Brain microvascular endothelial cell (primary cell): ENCODE measurements at places on chromosomes 1 and 21.

DNA sequence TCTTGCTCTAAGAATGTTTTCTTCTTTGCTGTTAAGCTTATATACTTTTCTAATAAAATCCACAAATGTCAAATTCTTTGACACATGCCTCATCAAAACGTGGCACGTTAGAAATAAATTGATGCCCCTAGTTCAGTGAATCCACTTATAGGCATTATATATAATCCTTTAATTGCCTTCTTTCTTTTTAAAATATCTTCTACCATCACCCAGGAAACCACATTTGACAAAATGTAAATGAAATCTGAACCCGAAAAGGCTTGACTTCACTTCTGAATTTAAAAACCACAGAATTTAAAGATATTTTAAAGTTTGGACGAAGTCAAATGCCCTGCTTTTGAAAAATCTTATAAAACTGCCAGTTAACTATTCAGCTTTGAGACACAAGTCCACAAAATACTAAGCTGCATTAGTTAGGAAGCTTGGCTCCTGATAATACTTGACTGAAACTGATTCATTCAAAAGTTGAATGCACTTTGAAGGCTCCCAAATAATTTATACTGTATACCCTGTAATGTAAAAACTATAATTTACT is 22.4 kb upstream of the KIFAP3 start:
- DNase-seq: no peak

- DNase-seq: no peak
Observed at GRCh38 chr1:228156941-228157728, 7.4 kb downstream of the GJC2 start.

DNA sequence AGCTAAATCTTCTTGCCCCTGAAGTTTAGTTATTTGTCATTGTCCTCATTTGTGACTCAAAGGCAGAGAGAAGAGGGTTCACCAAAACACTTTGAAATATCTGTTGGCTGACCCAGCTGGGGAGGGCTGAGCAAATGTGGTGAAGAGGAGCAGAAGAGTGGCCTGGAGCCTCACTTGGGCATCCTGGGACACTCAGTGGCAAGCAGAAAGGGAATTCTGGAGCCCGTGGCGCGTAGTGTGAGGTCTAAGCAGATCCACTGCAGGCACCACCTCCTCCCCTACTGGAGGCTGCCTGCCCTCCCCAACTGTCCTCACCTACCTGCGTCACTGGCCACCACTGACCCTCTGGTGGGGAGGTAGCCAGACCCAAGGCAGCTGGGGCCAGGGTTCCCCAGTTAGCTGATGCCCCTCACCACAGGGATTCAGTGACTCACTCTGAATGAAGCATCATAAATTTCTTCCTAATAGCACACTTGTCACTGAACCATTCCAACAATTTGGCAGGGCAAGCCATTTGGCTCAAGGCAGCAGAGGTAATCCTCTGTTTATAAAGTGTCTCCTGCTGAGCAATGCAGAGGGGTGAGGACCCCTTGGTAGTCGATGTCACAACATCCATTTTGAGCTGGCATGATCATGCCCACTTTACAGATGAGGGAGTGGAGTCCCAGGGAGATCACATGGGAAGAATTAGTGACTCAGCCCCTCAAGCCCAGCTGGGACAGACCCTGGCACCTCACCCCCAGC is 80.3 kb downstream of the NENF start:
- peak; percentile 45 for DNase-seq

- peak; percentile 48 for DNase-seq
Observed at GRCh38 chr1:119010201-119010600, 22.1 kb upstream of the TBX15 start.

- DNase-seq: no peak
Observed at GRCh38 chr21:41770901-41771624, 4.2 kb upstream of the RIPK4 start.

GRCh38 chr21:41830764-41831452 is 48.2 kb downstream of the PRDM15 start:
- DNase-seq: no peak

DNA sequence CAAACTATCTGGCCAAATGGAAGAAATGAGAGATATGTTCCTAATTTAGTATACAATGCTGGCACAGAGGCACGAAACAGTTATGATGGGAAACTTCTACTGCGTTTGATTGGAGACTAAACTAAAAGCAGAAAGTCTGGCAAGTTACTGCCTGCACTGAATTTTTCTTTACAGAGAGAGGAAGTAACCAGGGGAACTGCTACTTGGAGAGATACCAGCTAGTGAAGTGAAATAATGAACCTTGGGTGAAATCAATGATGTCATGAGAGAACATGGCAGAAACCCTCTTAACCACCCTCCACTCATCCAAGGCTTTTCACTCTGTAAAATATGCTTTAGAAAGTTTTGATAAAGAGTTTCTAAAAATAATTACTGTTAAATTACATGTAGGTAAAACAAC is 29.3 kb downstream of the NIBAN1 start:
- DNase-seq: no peak

GRCh38 chr1:64080941-64081562 is 122.4 kb upstream of the UBE2U start:
- no peak for DNase-seq

GRCh38 chr1:41882068-41882477 is 36.6 kb downstream of the HIVEP3 start:
- no peak for DNase-seq

- DNase-seq: no peak
Observed at GRCh38 chr1:100773444-100773843, 53.9 kb downstream of the VCAM1 start.

DNA sequence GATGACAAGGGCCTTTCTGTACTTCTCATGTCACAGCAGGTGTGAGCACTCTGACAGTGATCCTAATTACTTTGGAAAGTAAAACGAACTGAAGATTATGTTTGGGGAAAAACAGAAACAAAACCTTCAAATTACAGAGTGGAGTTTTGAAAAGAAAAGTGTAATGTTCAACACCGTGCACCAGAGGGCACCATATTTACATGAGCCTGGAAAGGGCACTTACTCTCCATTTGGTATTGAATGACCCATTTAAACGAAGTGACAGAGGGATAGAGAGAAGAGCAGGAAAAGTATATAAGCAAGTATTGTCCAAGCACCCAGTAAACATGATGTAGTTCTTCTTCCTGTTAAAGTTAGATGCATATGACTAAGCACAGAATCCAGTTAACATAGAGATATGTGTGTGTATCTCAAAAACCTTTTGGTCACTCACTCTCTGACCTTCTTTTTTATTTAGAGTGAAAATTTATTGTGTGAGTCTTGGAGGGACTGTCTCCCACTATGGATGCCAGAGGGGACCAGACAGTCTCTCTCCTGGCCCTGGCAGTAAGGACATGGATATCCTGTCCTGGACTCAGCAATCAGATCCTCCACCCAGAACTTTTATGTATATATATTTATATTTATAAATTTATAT is 3.8 kb upstream of the RGSL1 start:
- DNase-seq: peak; percentile 34

GRCh38 chr1:203045821-203046594 is 19.7 kb downstream of the PPFIA4 start:
- DNase-seq: no peak

DNA sequence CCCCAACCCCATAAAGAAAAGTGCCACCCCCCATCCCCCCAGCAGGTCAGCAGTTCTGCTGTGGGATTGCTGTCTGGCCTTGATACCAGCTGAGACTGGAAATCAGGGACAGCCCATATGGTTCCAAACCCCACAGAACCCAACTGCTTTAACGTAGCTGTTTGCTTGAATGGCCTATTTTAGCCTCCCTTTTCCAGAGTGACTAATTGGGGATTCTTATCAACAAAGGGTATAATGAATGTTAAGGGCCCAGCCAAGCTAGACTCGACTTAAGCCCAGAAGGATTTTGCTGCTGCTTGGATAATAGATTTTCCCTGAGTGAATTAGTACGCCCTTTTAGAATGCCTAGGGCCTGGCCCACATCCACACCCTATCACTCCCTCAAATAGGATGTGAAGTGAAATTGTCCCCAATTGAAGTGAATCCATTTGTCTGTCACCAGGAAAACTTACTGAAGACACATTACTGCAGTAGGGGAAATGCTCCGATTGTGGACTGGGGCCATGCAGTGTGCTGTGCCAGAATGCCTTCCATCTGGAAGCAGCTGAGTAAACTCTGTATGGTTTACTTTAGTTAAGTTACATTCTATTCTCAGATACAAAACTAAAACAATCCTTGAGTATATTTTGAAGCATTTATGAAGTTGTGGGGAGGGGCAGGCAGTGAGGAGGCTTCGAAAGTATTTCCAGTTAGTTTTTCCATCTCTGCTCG is 156.9 kb downstream of the DHRS3 start:
- DNase-seq: no peak

- DNase-seq: no peak
Observed at GRCh38 chr1:192038567-192038966, 119.7 kb upstream of the RGS18 start.

DNA sequence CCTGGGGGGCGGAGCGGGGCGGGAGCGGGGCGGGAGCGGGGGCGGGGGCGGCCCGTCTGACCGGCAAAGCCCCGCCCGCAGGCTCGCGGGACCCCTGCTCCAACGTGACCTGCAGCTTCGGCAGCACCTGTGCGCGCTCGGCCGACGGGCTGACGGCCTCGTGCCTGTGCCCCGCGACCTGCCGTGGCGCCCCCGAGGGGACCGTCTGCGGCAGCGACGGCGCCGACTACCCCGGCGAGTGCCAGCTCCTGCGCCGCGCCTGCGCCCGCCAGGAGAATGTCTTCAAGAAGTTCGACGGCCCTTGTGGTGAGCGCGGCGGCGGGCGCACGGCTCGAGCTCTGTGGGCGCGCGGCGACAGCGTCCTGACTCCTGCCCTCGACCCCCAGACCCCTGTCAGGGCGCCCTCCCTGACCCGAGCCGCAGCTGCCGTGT is 21.2 kb downstream of the AGRN start:
- DNase-seq: no peak

DNA sequence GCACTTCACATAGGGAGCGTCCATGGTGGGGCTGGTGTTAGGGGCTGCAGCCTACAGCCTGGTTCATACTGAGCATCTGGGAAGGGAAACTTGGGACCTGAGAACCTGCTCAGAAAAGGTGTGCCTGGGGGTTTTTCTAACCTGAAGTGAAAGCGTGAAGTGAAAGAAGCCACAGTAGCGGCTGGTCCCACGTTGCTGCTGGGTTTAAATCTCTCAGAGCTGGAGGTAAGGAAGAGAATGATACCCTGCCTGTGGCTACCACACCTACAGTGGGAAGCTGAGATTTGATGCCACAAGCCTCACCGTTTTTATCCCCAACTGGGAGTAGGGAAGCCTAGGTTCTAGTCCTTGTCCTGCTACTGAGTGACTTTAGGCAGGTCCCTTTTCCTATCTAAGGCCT is 21.0 kb upstream of the FUCA1 start:
- DNase-seq: no peak

DNA sequence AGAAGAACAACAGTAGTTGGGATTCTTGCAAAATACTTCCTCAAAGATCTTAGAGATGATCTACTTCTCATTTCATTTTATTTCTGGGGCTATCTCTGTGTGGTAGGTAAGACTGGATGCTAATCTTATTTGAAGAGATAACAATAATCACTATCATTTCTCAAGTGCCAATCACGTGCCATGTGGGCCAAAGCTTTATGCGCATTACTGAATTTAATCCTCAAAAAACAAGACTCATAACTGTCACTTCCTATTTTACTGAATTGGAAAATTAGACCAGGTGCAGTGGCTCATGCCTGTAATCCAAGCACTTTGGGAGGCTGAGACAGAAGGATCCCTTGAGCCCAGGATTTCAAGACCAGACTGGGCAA is 121.7 kb downstream of the KCNN3 start:
- no peak for DNase-seq

DNA sequence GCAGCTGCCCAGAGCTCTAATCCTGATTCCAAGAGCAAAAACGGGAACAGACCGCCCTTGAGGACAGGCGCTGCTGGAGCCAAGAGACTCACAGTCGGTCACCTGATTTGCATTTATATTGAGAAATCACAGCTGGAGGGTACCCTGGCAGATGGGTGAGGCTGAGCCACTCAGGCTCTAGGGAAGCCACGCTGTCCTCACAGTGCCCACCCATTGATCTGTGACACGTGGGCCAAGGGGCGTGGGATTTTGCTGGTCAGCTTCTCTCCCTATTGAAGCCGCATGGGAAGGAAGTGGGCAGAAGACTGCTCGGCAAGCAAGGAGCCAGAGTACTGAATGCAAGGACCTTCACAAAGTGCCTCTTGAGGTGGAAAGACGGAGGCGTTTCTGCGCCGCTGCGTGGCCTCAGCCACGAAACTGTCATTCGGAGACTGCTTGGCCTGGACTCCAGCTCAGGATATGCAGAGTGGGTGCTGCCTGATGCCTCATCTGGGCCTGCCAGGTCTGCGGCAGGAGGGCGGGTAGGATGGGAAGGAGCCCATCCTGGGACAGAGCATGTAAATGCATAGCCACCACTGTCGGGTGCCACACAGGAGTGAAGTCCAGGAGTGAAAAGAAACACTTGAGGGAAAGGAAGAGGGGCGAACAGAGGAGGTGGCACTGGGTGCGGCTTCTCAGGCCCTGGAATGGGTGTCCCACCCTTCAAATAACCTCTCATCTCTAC is 139.8 kb downstream of the PGBD5 start:
- DNase-seq: no peak

DNA sequence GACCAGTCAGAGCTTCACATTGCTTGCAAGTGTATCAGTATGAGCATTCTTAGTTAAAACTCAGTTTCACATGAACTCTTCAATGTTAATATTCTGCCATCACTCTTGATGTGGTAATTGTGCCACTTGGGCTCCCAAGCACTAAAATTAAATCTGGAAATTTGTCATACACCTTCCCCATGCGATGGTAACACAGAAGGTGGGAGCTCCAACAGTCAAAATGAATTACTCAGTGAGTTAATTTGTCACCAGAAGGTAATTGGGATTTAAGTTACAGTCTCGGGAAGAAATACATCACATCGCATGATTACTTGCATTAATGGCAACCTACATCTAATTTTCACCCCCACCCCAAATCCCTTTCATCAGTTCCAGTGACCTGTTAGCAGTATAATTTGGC is 376.5 kb upstream of the DAB1 start:
- DNase-seq: no peak

- DNase-seq: no peak
Observed at GRCh38 chr1:180235502-180236239, 5.6 kb downstream of the LHX4 start.

DNA sequence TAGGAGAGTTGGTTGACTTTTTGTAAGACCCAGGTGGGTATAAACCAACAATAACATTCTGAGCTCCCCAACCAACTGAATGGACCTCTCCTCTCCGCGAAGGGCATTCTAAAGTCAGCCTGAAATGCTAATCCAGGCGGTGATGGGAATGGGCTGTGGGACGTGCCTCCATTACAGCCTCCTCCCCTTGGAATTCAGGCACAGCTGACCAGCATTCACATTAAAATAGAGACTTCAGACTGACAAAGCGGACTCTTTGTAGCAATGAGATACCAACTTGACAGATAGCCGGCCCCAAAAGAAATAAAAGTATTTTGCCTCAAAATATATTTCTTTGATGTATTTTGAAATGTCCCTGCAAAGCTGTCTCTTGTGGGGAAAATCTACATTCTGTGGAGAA is 101.7 kb downstream of the KIF26B start:
- no peak for DNase-seq
